NCI-H2171 (cell line): ENCODE measurements at places on chromosomes 13 and 19.

DNA sequence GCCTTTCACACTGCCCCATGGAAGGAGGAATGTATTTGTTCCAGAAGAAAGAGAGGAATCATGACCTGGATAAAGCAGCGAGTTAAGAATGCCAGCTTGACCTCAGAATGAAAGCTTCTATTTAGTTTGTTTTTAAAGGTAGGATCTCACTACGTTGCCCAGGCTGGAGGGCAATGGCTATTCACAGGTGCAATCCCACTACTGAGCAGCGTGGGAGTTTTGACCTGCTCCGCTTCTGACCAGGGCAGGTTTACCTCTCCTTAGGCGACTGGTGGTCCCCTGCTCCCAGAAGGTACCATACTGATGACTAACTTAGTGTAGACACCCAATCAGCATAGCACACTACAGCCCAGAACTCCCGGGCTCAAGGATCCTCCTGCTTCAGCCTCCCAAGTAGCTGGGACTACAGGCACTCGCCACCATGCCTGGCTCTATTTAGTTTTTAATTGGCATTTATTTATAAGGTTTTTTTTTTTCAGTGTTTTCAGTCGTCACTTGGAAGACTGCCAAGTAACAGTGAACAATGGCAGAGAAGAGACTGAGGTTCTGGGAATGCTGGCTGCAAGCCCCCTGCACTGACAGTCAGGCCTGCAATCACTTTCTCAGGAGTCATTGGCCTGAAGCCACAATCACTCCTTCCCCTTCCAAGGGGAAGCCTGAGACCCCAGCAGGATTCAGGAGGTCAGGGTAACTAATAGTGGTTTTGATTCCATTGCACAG, 73.1 kb downstream of the EPS15L1 start:
- DNase-seq, result no peak

- no peak for DNase-seq
Observed at GRCh38 chr19:48394331-48395169, 1.1 kb downstream of the GRIN2D start.

- peak; percentile 50 for DNase-seq
Observed at GRCh38 chr19:55418185-55418584, 10.6 kb upstream of the UBE2S start.

- no peak for DNase-seq
Observed at GRCh38 chr19:54253331-54254194, 3.5 kb downstream of the LILRB5 start.

DNA sequence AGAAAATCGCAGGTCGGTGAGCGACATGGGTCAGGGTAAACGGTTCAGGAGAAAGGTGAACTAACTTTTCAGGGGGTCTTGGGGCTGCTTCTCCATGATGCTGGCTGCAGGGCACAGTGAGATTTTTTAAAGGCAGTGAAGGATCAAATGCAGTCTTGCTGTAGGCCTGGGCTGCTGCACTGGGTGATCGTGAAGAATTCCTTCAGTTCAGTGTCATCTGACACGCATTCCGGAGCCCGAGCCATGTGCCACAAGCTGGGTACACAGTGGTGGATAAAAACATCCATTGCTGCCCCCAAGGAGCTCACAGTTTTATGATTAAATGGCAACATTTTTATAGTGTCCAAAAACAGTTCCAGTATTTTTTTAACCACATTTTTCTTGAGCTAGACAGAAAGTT, 56.3 kb upstream of the GPR12 start:
- DNase-seq, result no peak

- no peak for DNase-seq
Observed at GRCh38 chr19:23788411-23788810, 29.7 kb upstream of the ZNF681 start.

- DNase-seq, result no peak
Observed at GRCh38 chr19:13727798-13728197, 36.5 kb upstream of the MRI1 start.

- no peak for DNase-seq
Observed at GRCh38 chr13:113053801-113054604, 51.6 kb upstream of the F7 start.

DNA sequence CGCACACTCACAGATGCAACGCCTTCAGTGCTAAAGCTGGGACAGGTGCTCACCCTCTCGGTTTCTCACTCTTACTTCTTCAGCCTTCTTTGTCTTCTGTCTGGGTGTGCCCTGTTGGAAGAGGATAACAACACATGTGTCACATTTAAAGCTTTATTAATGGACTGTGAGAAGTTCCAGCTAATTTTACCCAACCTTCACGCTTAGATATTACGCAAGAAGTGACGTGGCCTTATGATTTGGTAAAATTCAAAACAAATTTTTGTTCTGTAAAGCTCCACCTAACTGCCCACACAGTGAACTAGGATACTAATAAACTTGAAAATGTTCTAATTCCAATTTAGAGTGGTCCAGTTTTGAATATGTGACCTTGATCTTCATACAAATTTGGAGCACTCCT, 66.7 kb upstream of the LRCH1 start:
- DNase-seq, result no peak

- no peak for DNase-seq
Observed at GRCh38 chr13:79674765-79675515, 194.0 kb downstream of the NDFIP2 start.

- no peak for DNase-seq
Observed at GRCh38 chr13:20206065-20206697, 13.4 kb upstream of the GJB2 start.

- DNase-seq, result peak; percentile 26
Observed at GRCh38 chr19:17234911-17235299, 8.9 kb downstream of the OCEL1 start.

DNA sequence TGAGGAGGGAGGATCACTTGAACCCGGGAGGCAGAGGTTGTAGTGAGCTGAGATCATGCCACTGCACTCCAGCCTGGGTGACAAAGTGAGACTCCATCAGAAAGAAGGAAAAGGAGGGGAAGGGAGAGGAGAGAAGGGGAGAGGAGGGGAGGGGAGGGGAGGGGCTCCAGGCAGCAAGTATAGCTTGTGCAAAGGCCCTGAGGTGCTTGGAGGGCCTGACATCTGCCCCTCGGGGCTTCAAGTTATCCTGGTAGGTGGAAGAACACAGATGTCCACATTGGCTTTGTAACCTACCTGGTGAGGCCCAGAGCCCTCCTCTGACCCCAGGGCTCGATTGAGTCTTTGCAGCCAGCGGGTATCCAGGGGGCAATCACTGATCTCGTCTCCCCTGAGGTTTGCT, 11.5 kb upstream of the ZNRF4 start:
- no peak for DNase-seq
